ENCODE measurements at places on chromosomes 13 and 19.

DNA sequence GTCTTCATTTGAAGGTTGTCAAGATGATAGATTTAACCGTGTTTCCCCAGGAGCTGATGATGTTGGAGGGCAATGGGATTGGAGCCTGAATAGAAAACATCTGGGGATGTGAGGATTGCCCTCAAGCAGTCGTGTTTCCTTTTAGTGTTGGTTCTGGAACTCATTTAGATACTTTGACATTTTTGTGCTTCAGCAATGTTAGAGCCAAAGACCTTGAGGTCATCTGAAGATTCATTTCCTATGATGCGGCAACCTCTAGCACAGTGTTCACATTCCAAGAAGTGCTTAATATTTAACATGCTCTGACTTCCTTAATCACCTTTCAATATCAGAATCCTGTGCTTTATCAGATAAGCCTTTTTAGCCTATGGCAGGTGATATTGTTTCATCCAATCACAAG, 82.7 kb downstream of the SLC10A2 start:
- no peak for DNase-seq

GRCh38 chr13:101327871-101328270, 88.4 kb downstream of the NALCN start:
- DNase-seq = no peak

GRCh38 chr13:83065108-83065507, 817.2 kb downstream of the SLITRK1 start:
- no peak for DNase-seq

GRCh38 chr13:114134944-114135610, 2.7 kb upstream of the RASA3 start:
- DNase-seq = no peak

DNA sequence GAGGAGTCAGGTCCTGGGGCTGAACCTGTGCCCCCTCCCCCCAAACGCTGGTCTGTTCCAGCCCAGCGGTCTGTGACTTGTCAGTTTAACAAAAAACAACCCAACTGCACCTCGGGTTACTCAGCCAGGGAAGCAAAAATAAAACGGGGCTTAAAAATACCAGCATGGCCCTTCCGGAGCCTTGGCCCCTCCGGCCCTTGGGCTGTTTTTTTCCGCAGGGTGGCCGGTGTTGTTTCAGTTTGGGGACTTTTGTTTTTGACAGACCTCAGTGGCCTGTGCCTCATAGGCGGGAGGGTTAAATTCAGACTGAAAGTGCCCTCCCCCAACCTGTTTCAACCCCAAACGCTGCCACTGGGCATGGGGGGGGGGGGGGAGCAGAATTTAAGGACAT, 4.0 kb downstream of the TCF3 start:
- DNase-seq = peak; percentile 86
